DMS 273 treated with DMSO at 0.1 percent for 48 hours (cell line): ENCODE measurements at places on chromosomes 11 and 22.

GRCh38 chr11:969651-970205 lies 44.1 kb downstream of the AP2A2 start:
- DNase-seq, result no peak

GRCh38 chr11:97865424-97866012 lies 1155.2 kb upstream of the CNTN5 start:
- no peak for DNase-seq

DNA sequence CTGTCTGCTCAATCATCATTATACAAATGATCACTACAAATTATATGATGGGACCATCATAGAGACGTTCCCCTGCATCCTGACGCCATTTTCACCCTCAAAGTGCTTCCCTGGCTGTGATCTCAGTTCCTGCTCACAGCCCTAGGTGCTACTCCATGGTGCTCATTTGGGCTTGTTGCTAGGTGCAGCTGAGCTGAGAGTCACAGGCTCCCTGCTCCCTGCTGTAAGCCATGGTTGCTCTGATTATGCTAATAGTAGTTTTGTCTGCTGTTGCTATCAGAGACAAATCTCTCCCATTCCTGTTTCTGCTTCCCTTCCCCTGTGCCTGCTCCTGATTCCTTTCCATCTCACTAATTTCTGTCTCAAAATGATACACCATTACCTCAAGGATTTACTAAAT lies 474.3 kb downstream of the METTL15 start:
- DNase-seq, result no peak

DNA sequence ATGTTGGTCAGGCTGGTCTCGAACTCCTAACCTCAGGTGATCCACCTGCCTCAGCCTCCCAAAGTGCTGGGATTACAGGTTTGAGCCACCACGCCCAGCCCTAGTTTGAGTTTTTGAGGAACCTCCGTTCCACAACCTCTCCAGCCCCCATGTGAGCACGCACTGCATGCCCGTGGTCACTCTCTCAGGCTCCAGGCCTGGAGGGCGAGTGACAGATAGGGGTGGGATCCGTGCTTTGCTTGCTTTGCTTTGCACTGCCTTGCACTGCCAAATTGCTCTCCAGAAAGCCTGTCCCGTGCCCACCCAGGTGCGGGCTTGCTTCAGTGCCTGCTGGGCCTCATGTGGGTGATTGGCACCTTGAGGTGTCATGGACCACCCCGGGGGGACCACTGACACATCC lies 29.9 kb downstream of the FGF4 start:
- no peak for DNase-seq

DNA sequence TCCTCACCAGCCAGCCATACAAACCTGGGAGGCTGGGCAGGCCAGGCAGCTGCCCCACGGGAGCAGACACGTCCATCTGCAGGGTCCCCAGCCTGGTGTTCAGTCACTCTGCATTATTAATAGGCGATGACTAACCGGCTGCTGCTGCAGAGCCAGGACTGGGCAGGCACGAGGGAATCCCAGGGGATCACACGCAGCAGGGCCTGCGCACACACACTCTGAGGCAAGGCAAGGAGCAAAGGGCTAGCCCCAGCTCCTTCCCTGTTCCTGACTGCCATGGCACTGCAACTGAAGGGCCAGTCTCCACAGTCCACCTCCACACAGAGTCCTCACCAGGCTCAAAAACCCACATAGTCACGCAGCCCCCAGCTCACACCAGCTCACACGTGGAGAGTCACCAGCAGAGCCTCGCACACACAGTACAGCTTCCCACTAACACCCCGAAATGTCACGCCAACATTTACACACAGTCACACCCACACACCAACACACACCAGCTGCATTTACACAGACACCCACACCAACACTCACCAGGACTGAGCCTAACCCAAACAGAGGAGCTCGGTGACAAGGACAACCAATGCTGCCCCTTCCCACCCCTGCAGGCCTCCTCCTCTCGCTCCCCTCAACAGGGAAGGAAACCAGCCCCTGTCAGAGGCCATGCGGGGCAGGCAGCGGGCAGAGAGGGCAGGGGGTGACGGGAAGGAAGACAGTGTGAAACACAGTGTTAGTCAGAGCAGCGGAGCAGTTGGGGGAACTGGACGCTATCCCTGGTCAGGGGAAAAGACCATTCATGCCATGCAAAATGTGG lies 47.3 kb downstream of the NRXN2 start:
- DNase-seq, result peak; percentile 21

DNA sequence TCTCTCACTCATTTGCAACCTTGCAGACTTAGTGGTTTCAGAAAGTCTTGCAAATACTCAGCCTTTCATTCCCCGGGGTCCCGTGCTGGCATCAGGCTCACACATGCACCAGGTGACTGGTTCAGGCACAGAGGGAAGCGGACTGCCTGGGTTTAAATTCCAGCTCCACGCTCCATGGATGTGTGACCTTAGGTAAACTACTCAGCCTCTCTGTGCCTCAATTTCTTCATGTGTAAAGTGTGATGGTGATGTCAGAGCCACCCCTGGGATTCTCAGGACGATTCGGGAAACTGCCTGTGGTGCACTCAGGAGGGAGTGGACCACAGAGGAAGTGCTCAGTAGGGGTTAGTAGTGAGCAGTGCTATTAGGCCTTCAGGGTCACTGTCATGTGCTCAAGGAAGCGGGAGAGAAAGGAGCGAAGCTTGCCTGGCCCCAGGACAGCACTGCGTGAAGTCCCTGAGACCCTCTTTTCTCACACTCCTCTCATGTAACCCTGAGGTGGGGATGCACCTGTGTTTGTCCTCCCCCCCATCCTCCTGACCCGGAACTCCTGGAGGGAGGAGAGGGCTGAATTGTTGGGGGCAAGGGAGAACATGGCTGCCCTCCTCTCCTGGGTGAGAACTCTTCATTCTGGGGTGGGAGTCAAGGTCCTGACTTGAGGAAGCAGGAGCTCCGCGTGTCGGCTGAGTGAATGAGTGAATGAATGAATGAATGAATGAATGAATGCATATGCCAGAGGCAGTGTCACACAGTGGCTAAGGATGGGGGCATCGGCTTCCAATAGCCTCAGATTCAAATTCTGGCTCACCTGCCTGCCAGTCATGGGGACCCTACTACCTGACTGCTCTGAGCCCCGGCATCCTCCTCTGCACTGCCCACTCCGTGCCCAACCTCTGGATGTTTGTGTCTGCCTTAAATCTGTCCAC lies 14.4 kb upstream of the UPK3A start:
- DNase-seq, result no peak

DNA sequence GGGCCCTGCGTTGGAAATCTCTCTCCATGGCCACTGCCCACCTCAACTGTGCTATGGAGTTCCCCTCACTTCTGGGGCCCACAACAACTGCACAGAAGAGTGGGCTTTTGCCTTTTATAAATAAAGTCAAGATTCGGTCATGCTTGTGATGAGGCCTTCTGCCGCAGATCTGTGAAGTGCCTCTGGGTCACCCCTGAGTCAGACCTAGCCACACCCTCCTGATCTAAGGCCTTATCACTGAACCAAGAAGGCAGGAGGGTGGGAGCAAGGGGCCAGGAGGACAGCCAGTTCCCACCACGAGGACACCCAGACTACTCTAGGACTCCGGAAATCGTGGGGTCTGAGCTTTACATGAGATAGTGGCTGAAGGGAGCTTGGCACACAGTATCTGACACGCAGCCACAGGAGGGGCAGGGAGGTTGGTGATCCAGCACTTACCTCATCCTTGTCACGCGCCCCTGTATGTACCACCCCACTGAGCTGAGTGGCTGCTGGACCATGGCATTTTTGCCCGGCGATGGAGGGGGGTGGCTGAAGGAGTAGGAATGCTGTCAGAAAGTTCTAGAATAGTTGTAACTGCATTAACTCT lies 115.7 kb downstream of the ABTB2 start:
- DNase-seq, result no peak

DNA sequence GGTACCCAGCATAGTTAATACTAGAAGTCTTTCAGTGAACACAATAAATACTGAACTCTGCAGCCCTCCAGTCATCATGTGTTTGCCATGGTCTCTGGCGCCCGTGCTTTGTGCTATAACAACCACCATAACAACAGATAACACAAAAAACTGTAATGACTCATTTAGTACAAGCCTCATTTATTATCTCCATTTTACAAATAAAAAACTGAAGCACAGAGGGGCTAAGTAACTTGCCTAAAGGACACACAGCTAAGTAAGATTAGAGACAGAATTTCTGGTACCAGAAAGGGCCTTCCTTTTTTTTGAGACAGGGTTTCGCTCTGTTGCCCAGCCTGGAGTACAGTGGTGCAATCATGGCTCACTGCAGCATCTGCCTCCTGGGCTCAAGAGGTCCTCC lies 19.5 kb downstream of the RBFOX2 start:
- DNase-seq, result no peak

- no peak for DNase-seq
These were observed 364.6 kb downstream of the AASDHPPT start for GRCh38 chr11:106442032-106442431.

- no peak for DNase-seq
These were observed 87.9 kb downstream of the OSBP2 start for GRCh38 chr22:30782613-30783012.

GRCh38 chr11:110165039-110165925 lies 72.1 kb downstream of the ZC3H12C start:
- DNase-seq, result no peak

DNA sequence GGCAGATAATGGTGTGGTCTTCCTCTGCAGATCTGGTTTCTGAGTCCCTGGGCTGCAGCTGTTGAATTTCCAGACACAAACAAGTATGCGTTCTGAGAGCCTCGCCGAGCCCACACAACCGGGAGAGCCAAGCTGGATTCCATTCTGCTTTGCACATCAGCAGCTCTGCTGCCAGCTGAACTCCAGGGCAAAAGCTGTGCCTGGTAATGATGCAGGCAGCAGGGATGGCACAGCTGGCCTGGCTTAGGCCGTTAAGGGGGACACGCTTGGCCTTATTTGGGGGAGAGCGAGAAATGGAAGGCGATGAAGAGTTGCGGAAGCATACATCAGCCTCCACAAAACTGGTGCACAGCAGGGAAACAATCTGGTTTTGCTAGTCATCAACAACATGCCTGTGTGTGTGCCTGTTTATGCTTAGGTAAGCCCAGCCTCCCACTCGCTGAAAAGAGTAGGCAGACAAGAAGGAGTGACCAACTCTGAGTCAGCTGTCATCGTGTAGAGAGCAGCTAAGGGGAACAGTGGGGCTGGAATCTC lies 25.1 kb downstream of the ADAMTS8 start:
- DNase-seq, result no peak

GRCh38 chr11:133318221-133318620 lies 214.1 kb downstream of the OPCML start:
- DNase-seq, result no peak

- no peak for DNase-seq
These were observed 76.3 kb upstream of the CNTN5 start for GRCh38 chr11:98944461-98944860.

DNA sequence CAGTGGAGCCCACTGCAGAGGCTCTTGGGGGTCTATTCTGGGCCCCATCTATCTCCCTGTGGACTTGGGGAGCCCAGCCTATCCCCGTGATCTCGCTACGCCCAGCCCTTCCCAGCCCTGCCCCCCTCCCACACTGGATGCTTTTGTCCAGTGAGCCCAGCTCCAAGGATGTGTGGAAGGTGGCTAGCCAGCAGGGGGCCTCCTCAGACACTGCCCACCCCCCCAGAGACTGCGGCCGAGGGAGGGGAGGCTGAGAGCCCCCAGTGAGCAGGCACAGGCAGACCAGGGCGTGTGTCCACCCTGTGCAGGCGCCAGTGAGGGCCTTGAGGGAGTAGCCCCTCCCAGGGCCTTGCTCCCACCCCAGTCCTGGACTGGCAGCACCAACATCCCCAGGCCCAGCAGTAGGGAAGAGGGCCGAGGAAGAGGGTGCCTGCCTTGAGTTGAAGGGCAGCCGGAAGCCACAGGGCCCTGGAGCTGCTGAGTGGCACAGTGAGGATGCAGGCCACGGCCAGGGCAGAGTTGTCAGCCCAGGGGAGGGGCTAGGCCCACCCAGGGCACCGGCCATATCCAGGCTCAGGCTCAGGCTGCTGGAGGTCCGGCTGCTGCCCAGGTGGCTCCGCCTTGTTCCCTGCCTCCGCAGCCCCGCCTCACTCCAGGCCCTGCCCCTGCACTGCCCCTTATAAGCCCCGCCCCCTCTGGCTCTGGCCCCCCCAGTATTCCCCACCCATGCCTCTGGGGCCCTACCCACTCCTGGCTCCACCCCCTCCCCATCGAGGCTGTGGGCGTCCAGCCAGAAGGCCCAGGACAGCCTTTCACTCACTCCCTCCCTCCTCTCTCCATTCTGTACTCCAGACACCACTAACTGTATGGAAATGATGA lies 28.0 kb downstream of the MOB2 start:
- DNase-seq, result no peak

DNA sequence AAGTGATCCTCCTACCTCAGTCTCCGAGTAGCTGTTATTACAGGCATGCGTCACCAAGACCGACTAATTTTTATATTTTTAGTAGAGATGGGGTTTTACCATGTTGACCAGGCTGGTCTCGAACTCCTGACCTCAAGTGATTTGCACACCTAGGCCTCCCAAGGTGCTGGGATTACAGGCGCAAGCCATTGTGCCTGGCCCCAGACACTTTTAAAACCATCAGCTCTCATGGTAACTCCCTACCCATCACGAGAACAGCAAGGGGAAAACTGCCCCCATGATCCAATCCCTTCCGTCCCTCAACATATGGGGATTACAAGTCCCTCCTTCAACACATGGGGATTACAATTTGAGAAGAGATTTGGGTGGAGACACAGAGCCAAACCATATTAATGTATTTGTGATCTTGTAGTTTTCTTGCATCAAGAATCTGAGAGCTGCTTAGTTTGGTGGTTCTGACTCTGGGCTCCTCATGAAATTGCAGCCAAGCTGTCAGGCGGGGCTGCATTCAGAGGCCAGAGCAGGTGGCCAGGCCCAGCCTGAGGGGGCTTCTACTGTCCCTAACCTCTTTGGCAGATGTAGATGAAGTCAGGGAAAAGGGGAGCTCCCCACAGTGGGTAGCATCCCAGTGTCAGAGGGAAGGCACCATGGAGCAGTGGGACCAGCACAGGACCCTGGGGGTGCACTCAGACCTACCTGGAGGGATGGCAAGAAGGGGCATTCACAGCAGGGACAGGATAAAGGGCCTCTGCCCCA lies 31.2 kb upstream of the PRAME start:
- no peak for DNase-seq

DNA sequence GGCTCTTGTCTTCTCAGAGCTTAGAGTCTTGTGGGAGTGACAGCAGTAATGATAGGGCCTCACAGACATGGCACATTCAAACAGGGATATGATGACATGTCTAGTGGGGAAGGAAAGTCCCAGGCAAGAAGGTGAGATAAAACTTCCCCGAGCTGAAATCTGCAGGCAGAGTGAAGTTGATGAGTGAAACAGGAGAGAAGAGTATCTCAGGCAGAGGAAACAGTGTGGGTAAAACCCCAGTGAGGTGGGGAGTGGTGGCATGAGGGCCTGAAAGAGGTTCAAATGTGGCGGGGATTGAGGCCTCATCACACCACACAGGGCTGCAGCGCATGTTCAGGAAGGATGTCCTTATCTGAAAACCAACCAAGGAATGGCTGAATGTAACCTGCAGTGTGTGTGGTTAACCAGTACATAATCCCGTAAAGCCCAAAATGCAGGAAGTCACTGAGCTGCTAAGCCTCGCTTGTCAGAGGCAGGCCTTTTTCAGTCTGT lies 153.8 kb upstream of the E2F8 start:
- DNase-seq, result no peak
